SJCRH30 (cell line): ENCODE measurements at places on chromosomes 11 and 22. TPM values are rescaled to one million over a fixed set of nuclear protein-coding genes. Genes with fewer than 3 reads are reported as not detected.

- no peak for DNase-seq
Measured at GRCh38 chr11:36817336-36817965, 219.4 kb upstream of the RAG2 start.

DNA sequence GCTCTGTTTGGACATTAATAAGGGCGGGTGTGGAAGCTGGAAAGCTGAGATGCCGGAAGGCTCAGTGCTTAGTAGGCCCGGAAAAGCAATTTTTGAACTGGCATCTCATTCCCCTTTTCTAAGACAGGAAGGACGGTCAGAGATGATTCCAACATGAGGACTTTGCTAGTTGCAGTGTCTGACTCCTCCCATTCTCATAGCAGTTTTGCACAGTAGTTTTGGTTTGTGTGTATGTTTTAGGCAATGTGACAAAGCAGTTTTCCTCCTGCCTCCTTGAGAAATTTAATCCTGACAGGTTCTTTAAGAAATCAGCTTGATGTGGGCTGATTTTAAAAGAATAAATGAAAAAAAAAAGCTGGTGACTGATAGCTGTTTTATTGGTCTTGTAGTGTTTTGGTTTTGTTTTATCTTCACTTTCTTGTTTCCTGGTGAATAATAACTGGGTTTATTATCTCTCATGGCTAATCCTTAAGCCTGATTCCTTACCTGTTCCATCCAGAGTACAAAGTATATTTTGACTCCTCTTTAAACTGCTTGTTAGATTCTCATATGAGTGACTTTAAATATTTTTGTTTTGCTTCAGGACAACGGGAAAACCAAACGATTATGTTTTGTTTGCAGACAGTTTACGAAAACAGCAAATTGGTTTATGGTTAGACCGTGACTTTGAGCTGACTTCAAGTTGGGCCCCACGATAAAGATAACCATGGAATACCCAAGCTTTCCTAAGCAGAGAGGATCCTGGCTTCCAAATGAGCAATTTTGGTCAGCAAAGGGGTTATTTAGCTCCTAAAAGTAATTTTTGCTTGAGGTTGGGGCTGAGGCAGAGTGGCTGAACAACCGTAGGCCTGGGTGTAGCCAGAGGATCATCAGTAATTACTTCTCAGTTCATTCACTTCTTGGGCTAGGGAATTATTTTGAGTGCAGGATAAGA, 3.4 kb downstream of the PTPRJ start:
- DNase-seq = no peak

GRCh38 chr11:73358071-73358470, 18.1 kb upstream of the RELT start:
- no peak for DNase-seq

GRCh38 chr11:68066742-68067141, 27.9 kb downstream of the TCIRG1 start:
- no peak for DNase-seq

DNA sequence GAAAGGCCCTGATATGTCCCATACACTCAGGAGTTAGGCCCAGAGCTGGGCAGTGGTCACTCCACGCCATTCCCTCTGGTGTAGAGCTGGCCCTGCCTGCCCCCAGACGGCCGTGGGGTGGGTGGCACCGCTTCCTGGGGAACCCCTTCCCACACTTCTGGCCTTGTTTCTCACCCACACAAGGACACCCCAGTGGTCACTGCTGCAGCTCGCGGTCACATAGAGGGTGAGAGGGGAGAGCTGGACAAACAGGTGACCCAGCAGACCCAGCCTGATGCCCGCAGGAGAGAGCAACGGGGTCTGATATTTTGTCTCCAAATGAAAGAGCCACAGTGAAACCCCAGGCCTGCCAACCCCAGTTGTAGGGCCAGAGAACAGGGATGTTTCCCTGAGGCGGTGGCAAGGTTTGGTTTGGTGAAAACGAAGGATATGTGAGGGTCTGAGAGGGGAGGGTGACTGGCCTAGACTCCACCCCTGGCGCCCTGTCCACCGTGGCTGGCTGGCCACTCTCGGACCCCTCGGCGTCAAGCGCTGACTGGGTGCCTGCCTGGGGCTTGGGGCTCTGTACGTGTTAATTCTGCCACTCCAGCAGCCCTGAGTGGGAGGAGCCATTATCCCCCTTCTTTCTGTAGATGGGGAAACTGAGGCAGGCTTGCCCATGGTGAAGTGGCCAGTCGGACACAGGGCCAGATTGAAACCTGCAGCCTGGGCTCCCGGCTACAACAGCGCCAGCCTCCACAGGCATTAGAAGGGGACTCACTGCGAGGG, 71.0 kb upstream of the PPARA start:
- no peak for DNase-seq

GRCh38 chr11:76783896-76784813, 999 bp downstream of the TSKU start:
- peak; percentile 85 for DNase-seq

DNA sequence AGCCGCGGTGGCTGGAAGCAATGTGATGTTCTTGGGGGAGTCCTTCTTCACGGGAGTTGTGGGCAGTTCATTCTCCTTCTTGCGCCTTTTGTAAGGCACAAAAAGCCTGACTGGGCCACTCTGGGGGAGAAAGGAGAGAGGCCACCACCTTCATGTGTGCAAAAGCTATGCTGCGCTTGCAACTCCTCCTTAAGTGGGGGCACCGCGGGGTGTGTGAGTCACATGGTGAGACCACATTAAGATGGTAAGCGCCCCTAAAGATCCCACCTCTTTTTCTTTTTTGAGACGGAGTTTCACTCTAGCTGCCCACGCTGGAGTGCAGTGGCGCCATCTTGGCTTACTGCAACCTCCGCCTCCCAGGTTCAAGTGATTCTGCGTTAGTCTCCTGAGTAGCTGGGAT, 14.1 kb downstream of the DEAF1 start:
- no peak for DNase-seq

DNA sequence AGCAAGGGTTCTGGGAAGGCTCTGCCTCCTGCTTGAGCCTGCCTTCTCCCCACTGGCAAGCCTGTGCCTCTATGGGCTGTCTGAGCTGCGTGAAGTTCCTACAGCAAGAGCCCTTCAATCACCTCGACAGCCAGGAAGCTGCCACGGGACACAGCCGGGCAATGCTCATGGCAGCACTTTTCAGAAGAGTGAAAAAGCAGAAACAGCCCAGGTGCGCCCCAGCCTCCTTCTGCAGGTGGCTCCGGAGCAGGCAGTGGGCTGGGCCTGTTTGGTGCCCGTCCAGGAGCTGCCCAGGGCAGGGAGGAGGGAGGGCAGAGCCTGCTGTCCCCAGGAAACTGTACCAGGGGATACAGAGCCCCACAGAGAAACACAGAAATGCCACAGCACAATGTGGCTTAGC, 24.6 kb upstream of the COMT start:
- DNase-seq = no peak

GRCh38 chr11:66012371-66012945, 650 bp downstream of the CST6 start:
- no peak for DNase-seq

GRCh38 chr11:6894097-6894496, 1.8 kb upstream of the OR2D2 start:
- no peak for DNase-seq

The MS4A12 gene
- total RNA-seq = not detected in 2 replicates

The CLDN5 gene
- 0.04 and 0.20 TPM in 2 replicates for total RNA-seq

The MUC15 gene
- not detected in 2 replicates for total RNA-seq

The GPR83 gene
- total RNA-seq = 0.04 and 0.05 TPM in 2 replicates

The OR5P2 gene
- not detected in 2 replicates for total RNA-seq

The CAVIN3 gene
- not detected in 2 replicates for total RNA-seq

The TMEM126B gene
- 94.5 and 105 TPM in 2 replicates for total RNA-seq
